ENCODE measurements at places on chromosomes 12 and 14.

DNA sequence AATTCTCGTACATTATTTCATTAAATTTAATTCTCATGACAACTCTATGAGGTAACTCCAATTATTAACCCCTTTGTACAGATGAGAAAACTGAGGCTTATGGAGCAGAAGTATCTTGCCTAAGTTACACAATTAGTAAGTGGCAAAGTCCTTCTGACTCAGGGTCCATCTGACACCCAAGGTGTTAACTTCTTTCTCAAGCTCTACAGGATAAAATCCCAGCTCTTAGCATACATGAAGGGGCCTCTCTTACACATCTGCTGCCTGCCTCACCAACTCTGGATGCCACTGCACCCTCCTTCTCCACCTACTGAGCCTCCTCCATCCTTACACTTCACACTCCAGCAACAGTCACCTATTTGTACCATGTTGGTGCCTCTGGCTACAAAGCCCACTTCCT is 4.3 kb upstream of the KRT72 start:
- DNase-seq, result no peak

DNA sequence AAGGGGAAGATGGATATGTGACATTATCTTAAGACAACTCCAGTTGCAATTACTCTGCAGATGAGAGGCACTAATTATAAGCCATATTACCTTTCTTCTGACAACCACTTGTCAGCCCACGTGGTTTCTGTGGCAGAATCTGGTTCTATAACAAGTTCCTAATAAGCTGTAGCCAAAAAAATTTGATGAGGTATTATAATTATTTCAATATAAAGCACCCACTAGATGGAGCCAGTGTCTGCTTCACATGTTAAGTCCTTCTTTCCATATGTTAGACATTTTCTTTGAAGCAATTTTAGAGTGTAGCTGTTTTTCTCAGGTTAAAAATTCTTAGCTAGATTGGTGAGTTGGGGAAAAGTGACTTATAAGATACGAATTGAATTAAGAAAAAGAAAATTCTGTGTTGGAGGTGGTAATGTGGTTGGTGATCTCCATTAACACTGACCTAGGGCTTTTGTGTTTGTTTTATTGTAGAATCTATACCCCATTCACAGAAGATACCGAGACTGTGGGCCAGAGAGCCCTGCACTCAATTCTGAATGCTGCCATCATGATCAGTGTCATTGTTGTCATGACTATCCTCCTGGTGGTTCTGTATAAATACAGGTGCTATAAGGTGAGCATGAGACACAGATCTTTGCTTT is 36.9 kb downstream of the PSEN1 start:
- DNase-seq, result peak; percentile 73

- no peak for DNase-seq
These were observed 125.2 kb downstream of the ZNF664 start for GRCh38 chr12:124098101-124098757.

- peak; percentile 94 for DNase-seq
These were observed 190.2 kb upstream of the SLC38A2 start for GRCh38 chr12:46562625-46563225.

- no peak for DNase-seq
These were observed 136.7 kb downstream of the GPR135 start for GRCh38 chr14:59328454-59328853.

GRCh38 chr12:104626069-104626837 is 169.5 kb downstream of the CHST11 start:
- DNase-seq, result no peak

DNA sequence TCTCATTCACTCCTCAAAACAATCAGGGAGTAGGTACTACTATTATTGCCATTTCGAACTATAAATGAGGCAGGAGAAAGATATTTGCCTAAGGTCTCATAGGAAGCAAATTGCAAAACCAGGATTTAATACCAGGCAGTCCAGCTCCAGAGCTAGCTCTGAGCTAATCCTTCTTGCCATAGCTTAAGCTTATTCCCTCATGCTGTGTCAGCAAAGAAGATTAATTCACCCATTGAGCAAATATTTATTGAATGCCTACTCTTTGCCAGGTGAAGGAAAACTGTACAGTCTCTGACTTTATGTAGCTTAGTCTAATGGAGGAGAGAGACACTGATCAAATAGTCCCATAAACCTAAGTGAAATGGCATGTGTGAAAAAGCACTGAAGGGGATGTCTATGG is 19.5 kb downstream of the KCNA5 start:
- DNase-seq, result no peak
